ENCODE measurements at places on chromosomes 11 and 22.

- no peak for DNase-seq
Measured at GRCh38 chr11:118295199-118295598, 9.3 kb upstream of the CD3E start.

DNA sequence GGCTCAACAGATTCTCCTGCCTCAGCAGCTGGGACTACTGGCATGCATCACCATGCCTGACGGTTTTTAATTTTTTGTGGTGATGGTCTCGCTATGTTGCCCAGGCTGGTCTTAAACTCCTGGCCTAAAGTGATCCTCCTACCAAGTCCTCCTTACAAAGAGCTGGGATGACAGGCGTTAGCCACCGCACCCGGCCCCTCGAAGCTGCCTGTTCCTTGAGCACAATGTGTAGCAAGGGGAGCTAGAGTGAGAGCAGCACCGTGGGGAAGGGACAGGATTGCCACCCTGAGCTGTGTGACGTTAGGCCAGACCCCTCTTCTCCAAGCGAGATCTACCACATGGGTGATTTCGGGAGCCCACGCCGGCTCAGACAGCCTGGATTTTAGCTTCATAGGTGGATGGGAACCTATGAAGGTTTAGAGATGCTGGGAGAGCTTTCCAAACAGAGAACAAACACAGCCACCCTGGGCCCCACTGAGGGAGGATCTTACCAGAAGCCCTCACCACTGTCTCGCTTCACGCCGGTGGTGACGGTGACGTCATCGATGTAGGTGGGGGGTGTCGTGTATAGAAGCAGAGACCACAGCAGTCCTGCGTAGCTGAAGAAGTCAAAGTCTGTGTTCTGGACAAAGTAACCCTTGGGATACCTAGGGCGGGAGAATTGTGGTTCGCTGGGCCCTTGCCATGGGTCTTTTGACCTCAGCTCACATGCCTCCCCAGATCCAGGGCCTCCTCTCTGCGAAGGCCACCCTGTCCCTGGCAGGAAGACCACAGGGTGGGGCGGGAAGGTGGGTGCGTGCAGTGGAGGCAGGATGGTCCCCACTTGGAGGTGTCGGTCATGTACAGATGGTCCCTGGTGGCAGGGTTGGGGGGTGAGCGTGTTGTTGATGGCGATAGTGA is 23.1 kb downstream of the RGL4 start:
- no peak for DNase-seq

DNA sequence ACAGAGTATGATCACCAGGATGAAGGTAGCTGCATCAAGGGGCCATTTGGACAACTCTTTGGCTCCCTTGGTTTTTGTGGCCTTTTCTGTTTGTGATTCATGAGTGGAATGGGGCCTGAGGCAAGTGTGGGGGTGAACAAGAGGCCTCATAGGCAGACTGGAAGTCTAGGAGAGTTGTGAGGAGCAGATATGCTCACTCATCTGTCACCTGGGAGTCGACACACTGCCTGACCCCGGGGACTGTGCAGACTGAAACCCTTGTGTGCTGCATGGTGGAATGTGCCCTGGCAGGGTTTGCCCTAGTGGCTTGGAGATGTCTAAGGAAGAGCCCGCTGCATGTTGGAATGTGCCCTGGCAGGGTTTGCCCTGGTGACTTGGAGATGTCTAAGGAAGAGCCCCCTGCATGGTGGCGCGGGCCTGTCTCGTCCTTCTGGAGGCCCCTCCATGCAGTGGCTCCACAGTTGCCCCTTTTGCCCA is 60.0 kb downstream of the MED15 start:
- DNase-seq = peak; percentile 55

DNA sequence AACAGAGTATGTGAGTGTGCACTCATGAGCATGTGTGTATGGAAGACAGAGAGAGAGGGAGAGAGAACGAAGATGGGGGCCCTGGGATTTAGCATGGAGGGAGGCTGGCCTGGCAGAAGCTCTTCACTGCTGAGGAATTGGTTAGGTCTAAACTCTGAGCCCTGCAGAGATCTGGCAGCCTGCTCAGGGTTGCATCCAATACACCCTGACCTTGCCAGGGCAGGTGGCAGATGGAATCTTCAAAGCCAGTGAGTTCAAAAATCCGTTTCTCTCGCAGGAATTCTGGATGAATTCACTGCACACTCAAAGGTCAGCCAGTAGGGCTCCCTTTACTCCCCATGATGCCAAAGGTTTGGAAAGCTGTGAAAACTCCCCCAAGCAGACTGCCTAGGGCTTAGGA is 61.4 kb upstream of the OLFML1 start:
- DNase-seq = no peak

DNA sequence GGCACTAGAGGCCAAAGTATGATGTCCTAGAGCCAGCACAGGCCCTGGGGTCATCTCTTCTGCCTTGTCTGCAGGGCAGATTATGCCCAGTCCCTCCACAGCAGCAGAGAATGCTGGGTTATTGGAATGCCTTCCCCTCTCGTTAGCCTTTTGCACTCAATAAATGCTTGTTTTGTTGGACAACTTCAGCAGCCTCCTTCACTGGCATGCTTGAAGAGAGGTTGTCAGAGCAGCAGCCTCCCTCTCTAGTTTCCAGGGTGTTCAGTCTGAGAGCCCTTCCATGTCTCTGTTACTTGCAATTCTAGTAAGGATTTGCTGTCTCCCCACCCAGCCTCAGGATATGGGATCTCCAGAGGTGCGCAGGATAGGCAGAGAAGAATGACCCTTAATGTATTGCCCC is 82.9 kb downstream of the PKNOX2 start:
- DNase-seq = no peak

DNA sequence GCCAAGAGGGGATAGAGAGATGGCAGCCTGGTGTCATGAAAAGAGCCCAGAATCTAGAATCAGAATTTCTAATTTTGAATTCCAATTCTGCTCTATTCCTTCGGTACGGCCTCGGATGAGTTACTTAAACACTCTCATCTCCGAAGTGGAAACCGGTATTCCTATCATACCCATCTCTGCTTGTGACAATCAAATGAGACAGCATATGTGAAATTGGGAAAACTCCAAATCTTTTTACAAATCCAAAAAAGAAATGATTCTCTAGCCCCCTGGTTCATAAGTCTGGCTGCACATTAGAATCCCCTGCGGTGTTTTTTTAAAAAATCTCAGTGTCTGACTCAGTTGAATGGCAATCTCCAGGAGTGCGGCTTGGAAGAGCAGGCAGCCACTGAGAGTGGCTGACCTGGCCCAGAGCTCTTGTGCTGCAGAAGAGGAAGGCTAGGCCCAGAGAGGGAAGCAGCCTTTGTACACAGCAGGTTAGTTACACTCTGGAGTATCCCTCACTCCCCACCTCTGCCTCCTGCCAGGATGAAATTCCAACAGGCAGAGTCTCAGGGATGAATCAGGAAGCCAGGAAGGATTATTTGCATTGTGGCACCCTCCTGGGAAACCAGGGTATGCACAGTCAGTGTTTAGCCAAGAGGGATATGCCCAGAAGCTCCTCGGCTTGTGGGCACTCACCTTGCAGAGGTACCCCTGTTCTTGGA is 93.6 kb upstream of the ISX start:
- DNase-seq = no peak

GRCh38 chr11:64791781-64792291 is 11.2 kb downstream of the MAP4K2 start:
- no peak for DNase-seq

DNA sequence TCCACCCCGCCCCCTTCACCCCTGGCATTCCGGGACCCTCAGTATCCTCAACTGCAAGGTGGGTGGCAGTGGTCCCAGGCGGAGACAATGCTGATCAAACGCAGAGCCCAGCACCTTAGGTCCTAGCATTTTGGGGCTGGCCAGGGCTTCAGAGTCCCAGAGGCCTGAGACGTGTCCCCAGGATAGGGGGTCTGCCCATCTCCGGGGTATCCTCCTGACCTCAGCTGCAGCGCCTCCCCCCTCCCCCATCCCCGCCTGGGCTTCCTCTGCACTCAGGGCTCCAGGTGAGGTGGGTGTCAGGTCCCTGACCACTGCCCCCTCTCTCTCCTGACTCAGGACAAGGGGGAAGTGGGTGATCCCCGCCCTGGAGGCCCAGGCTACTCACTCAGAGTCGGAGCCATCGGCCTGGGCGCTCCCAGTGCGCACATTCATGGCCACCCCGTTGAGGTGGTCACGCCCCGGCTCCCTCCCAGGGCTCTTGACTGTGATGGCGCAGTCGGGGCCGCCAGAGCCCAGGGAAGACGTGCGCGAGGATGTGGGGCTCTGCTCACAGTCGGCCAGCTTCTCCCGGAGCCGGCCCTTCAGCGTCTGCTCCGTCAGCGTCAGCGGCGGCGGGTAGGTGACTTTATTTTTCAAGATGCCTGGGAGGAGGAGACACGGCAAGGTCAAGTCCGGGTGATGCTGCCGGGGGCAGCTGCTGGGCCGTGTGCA is 28.3 kb downstream of the TRMU start:
- DNase-seq = no peak

DNA sequence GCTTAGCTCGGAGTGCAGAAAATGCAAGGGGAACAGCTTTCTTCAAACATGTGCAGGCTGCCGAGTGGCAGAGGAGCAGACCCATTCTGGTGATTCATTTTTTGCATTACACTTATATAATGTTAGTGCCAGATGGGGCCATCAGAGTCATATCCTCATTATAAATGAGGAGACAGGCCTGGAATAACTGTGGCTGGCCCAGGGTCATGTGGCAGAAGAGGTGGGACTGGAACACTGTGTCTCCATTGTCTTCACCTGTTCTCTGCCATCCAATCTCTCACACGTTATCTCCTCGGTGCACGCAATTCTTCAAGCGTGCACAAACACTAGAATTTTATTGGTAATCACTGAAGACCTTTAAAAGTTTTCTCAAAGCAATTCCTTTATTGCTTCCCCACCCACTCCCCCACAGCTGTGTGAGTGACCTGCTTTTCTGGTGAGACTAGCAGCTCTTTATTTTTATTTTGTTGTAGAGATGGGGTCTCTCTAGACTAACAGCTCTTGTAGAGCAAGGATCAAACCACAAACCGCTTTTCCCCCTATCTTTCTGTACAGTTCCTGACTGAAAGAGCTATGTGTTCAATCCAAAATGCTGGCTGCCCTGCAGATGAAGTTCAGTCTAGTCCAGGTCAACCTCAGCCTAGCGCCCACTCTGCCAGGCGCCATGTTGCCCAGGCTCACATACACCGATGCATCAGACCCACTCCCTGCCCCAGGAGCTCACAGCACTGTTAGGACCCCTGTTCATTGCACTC is 75.3 kb downstream of the ST3GAL4 start:
- no peak for DNase-seq

- no peak for DNase-seq
Measured at GRCh38 chr22:48188231-48188721, 1425.8 kb downstream of the TBC1D22A start.

GRCh38 chr22:33720166-33720878 is 200.0 kb downstream of the LARGE1 start:
- DNase-seq = no peak

- DNase-seq = no peak
Measured at GRCh38 chr11:21687643-21688042, 505.2 kb upstream of the ANO5 start.

- no peak for DNase-seq
Measured at GRCh38 chr22:42269432-42270175, 849 bp downstream of the TCF20 start.

DNA sequence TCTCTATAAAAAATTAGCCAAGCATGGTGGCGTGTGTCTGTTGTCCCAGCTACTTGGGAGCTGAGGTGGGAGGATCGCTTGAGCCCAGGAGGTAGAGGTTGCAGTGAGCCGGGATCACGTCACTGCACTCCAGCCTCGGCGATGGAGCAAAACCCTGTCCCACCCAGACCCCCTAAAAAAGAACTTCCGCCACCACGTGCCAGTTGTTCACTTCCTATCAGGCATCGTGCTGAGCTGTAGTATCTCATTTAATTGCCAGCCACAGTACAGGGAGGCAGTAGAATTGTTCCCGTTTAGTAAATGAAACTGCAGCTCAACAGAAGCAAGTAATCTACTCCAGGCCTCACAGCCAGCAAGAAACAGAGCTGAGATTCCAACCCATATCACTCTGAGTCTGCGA is 3.0 kb upstream of the TMEM132A start:
- DNase-seq = no peak

GRCh38 chr22:20437613-20438426 is at the start of gene SCARF2:
Gene SCARF2, minus strand, starts transcription at chr22:20437825. Its CDS starts 71 bp downstream, at chr22:20437754.
- DNase-seq = peak; percentile 64

All from astrocyte of the spinal cord (primary cell).